ENCODE measurements at places on chromosomes 1 and 21.

DNA sequence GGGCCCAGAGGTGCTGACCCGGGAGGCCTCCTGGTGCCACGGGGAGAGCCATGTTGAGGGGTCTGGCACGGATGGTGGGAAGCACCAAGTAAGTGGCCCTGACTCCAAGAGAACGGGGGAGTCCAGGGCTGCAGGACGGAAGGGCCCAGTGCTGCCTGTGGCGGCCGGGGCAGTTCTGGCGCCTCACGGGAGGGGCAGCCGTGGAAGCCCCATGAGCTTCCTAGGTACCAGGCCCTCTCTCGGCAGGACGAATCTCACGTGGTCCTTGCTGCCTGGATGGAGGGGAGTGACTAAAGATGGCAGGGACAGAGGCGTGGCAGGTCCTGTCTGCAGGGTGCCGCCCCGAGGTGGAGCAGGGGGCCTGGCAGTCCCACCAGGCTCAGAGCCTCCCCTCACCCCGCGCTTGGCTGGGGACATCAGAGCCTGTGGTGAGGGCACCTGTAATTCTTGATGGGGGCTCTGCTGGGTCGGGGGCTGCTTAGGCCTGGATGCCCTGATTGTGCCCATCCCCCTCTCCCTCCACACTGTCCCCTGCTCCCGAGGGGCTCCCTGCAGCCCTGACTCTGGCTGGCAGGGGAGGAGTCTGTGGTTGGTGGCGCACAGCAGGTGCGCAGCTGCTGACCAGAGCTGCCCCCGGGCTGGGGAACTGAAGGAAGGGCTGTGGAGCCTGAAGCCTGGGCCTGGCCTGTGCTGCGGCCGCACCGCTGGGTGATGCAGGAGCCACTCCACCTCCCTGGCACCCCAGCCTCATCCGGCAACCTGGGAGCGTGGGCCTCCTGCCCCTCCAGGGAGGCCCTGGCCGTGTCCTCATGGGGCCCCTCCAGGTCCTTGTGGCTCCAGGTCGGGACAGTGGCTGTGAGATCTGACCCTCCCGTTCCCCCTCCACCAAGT is 31.4 kb downstream of the POFUT2 start:
- DNase-seq = no peak

DNA sequence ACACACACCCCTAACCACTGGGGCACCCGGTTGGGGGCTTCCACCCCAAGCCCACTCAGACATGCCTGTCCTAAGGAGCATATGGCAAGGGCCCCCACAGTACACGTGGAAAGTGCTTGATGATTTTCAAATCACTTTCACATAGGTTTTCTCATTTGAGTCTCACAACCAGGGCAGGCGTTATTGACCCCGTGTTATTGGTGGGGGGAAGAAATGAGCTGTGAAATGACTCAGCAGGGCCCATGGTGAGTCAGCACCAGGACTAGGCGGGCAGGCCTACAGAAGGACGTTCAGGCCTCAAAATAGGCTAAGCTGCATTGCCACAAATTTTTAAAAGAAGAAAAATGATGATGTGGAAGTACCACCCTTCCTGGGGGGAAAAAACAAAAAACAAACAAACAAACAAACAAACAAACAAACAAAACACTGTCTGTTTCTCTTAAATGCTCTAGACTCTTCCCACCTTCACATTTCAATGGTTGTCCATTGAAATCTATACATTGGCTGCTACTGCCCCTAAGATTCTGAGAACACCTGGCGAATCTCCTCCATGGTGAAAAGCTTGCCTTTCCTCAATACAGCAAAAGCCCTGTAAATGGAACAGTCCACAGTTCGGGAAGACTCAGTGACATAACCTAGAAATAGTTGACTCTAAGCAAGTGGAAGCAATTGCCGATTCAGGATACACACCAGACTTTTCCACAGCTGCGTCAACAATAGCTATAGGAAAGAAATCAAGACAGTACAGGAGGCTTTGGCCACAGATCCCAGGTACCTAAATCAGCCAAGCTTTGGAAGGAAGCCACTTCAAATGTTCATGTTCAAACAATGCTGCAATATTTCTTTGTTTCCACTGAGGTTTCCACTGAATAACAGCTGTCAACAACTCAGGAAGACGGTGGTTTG is 234.7 kb downstream of the TOMM20 start:
- peak; percentile 38 for DNase-seq

DNA sequence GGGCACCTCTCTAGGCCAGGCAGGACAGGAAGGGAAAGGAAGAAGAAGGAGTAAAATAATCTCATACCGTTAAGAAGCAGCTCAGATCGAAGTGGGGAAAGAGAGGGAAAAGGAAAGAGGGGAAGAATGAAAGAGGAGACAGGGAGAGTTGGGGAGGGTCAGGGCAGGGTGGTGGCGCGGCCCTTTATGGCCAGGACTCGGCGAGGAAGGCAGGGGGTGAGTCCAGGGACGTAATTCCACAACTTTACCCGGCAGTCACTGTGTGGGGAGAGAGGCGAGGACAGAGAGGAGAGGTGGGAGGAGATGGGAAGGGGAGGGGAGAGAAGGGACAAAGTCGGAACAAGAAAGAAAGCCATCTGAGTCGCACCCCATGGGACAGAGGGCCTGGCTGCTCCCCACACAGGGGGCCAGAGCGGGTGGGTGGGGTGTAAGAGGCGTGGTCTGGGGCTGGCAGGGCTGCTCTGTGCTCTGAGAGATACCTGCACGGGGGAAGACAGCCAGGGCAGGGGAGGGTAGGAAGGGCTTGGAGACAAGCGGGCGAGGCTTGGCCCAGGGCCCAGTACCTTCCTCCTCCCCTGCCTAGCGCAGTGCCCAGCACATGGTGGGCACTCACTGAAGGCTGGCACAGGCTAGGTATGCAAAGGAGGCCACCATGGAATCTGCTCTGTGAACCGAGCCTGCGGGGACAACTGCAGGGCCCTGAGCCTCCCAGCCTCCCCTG is 49.4 kb downstream of the KIF21B start:
- DNase-seq = no peak

GRCh38 chr1:246572785-246573184 is 6.5 kb downstream of the CNST start:
- no peak for DNase-seq

GRCh38 chr1:32350785-32351398 is 11.4 kb downstream of the FAM229A start:
- DNase-seq = peak; percentile 69

- DNase-seq = no peak
Observed at GRCh38 chr1:17914987-17915386, 159.9 kb downstream of the ACTL8 start.

- DNase-seq = no peak
Observed at GRCh38 chr21:42063191-42063570, 7.9 kb upstream of the UMODL1 start.

DNA sequence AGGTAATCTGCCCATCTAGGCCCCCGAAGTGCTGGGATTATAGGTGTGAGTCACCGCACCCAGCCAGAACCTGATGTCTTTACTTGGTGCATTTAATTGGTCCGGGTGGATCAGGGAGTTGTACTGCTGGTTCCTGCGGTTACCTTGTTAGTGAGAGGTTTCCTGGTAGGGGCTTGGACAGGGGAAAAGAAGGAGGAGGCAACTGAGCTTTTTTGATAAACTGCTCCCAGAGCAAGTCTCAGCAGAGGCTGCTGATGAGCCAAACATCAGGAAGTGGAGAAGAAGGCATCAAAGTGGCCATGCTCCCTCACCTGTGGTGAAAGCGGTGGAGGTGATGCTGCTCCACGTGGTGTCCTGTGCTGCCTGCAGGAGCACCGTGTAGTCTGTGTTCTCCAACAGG is 161.5 kb upstream of the KIAA0040 start:
- no peak for DNase-seq

GRCh38 chr1:35261412-35262120 is 6.9 kb upstream of the ZMYM4 start:
- no peak for DNase-seq

DNA sequence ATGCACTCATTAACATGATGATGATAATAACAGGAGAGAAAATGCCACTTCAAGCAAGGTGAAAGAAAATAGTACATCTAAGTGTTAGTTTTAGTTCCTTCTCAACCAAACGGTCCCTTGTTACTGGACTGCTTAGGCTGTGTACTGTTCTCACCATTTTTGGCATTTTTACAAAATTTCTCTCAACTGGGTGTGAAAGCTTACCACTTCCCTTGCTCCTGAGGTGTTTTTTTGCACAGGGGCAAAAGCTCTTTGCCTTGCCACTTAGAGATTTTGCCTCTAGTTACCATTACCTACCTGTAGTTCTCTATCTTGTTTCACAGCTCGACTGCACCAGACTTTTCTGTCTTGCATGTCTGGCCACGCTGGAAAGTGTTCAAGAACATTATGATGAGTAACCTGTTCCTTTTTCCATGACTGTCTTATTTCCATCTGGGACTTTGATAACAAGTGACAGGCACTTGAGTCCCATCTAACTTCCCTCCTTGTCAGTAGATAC is 10.7 kb downstream of the NEK7 start:
- DNase-seq = peak; percentile 61

DNA sequence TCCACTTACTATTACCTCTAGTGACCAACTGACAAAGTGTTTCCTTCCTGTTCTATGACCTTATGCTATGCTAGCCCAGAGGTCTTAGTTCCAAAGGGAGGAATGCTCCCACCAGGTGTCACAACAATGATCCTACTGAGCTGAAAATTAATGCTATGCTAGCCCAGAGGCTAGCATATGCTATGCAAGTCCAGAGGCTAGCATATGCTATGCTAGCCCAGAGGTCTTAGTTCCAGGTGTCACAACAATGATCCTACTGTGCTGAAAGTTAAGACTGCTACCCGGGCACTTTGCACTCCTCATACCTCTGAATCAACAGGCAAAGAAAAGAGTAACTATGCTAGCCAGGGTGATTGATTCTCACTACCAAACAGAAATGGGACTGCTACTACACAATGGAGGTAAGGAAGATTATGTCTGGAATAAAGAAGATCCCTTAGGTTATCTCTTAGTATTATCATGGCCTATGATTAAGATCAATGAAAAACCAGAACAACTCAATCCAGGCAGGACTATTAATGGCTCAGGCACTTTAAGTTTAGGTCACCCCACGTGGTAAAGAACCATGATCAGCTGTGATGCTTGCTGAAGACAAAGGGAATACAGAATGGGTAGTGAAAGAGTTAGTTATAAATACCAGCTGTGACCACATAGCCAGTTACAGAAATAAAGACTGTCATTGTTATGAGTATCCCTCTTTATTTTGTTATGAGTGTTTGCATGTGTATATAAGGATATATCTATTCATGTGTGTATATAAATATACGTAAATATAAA is 114.1 kb downstream of the CSMD2 start:
- DNase-seq = no peak

GRCh38 chr1:182388392-182389134 is 3.0 kb downstream of the GLUL start:
- DNase-seq = no peak

DNA sequence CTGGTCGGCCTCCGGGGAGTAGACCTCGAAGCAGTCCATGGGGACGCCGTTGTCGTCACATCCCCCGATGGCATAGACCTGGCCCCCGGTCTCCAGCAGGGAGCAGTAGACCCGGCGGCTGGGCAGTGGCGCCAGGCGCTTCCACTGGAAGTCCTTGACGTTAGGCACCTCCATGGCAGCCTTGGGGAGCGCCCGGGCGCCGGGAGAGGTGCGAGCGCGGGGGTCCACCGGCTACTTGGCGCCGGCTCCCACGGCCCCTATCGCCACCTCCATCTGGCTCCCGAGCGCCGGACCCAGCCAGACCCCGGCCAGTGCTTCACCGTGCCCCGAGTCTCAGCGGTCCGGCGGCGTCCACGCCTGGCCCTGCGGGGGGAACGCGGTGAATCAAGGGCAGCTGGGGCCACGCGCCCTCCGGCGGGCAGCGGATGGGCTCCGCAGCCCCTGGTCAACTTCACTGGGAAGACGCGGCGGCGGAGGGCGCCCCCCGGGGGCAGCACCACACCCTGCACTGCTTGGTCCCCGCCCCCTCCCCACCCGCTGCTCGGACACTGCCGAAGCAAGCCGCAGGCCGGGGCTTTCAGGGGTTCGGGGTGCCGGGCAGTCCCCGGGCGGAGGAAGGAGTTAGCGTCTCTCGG is 13.2 kb downstream of the KLHDC8A start:
- DNase-seq = no peak

GRCh38 chr1:205407970-205408369 is 13.9 kb downstream of the LEMD1 start:
- DNase-seq = peak; percentile 19

- DNase-seq = no peak
Observed at GRCh38 chr1:44783697-44784093, 4.3 kb downstream of the BEST4 start.

DNA sequence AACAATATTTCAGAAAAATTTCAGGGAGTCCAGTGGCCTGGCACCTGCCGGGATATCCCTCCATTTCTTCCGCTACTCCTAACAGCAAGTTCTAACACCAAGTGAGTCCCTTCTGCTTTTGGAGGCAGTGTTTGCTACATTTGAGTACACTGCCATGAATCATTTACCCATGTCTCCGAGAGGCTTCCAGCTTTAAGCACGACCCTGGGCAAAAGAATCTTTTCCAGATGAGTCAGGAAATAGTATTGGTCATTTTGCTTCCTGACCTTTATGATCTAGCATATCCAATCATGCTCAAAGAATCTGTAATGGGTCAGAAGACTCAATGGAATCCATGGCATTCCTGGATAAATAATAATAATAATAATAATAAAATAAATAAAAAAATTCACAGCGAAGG is 60.7 kb upstream of the FMN2 start:
- peak; percentile 94 for DNase-seq

GRCh38 chr1:150009604-150010392 is 728 bp downstream of the OTUD7B start:
- peak; percentile 88 for DNase-seq

DNA sequence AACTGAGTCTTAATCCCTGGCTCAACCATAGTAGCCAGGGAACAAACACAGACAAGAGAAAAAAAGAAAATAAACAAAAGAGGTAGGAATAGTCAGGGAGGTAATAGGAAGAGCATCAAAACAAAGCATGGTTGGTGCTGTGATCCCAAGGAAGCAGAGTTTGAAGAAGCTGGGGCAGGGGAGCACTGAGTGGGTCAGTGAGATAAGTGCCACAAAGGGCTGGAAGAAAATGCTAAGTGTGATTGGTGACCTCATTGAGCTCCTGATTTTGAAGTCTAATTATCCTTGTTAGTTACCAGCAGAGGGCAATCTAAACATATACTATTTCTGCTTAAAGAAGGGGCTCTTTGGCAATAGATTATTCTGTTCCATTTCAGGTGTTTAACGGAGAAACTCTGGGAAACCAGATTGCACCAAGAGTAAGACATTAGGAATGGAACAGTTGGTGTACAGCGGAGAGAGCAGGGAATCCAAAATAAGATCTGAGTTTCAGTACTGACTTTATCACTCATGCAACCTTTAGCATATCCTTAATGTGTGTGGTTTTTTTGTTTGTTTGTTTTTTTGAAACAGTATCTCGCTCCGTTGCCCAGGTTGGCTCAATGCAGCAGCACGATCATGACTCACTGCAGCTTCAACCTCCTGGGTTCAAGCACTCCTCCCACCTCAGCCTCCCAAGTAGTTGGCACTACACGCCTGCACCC is 30.7 kb upstream of the KIAA1614 start:
- DNase-seq = peak; percentile 54

- peak; percentile 89 for DNase-seq
Observed at GRCh38 chr1:225565847-225566246, 87.1 kb downstream of the ENAH start.

GRCh38 chr1:104636581-104636980 is 886.9 kb downstream of the AMY1C start:
- no peak for DNase-seq

- no peak for DNase-seq
Observed at GRCh38 chr1:14901371-14901954, 252.1 kb upstream of the TMEM51 start.
